ENCODE measurements at places on chromosomes 5 and 9.

DNA sequence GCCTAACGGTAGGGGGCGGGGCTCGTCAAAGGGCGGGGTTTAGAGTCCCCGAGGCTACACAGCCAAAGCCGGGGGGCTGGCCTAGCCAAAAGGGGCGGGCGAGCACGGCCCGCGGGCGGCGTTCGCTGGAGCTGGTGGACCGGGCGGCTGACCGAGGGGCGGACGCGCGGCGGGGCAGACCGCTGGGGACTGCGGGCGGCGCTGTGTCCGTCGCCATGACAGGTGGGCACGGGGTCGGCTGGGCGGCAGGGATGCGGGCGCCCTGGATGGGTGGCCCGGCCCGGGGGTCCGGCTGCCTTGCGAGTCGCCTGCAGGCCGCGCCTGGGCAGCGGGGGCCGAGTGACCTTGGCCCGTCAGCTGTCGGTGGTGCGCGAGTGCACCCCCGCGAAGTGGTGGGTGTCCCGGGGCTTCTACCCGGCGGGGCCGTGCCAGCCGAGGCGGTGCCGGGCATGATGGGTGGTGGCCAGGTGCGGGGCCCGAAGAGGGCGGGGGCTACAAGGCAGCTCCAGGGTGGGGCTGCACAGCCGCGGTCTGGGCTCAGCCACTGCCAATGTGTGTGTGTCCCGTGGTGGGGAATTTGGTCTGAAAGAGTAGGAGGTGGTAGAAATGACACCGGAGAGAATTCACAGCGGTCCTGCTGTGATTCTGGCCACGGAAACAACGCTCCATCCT lies at the start of gene CARD19:
Gene CARD19 (plus strand): TSS at position 87 of the 672 bp plus-strand sequence. CDS start 129 bp downstream, at position 216.
- DNase-seq, result no peak

DNA sequence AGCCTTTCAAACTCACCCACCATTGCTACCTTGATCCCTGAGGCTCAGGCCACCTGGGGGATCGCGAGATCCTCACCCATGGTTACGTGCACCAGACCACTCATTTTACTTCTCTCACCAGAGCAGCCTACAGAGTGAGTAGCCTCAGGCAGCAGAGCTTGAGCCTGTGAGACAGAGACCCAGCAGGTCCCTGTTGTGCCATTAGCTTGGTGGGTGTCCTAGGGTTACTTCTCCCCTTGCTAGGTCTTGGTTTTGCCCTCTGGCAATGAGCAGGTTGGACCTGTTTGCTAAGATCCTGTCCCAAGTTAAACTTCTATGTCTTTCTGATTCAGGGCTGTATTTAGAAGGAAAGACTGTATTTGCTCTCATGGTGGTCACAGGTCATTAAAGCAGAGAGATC lies 21.8 kb downstream of the WHRN start:
- no peak for DNase-seq

DNA sequence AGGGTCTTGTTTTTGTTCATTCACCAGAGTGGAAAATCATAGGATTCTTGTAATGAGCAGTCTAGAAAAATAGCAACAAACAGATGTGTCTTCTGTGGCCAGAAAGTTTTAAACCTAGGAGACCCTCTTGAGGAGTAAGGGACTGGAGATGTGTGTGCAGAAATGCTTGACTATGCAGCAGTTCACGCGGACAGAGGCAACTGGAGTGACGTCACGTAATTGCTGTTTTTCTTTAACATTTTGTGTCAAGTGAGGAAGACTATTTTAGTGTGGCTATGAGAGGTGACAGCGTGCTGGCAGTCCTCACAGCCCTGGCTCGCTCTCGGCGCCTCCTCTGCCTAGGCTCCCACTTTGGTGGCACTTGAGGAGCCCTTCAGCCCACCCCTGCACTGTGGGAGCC lies 163.1 kb upstream of the PTCH1 start:
- DNase-seq, result no peak

DNA sequence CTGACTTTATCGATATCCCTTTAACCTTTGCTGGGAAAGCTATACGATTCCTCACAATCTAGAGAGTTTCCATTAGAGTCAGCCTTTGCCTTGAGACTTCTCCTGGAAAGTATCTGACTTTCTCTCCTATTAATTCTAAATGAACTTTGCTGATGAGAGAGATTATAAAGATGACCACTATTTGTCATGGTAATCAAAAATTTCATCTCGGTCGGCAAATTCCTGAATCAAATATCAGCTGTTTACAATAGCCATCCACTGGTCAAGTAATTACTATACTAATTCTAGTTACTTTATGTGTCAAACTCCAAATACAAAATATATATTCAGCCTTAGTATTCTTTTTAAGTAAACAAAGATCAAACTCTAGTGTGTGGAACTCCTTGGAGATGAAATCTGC lies 164.4 kb upstream of the ITGA1 start:
- no peak for DNase-seq

- DNase-seq, result peak; percentile 77
Measured at GRCh38 chr9:18379073-18379811, 94.7 kb upstream of the ADAMTSL1 start.

GRCh38 chr5:161403996-161404395 lies 142.5 kb downstream of the GABRB2 start:
- DNase-seq, result no peak

DNA sequence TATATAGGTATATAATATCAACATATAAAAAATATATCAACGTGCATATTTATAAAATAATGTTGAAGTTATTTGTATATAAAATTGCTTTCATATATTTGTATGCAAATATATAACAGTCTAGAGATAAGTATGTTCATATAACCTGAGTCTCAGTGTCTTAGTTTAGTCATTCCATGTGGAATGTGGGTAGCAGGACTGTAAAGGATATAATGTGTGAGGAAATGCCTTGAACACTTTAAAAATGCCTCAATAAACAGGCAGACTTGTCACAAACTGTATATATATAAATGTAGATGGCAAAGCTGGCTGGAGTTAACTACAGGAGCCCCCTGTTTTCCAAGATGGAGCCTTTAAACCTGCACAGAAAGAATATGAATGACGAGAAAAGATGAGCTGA lies 48.4 kb downstream of the CCDC125 start:
- DNase-seq, result no peak

DNA sequence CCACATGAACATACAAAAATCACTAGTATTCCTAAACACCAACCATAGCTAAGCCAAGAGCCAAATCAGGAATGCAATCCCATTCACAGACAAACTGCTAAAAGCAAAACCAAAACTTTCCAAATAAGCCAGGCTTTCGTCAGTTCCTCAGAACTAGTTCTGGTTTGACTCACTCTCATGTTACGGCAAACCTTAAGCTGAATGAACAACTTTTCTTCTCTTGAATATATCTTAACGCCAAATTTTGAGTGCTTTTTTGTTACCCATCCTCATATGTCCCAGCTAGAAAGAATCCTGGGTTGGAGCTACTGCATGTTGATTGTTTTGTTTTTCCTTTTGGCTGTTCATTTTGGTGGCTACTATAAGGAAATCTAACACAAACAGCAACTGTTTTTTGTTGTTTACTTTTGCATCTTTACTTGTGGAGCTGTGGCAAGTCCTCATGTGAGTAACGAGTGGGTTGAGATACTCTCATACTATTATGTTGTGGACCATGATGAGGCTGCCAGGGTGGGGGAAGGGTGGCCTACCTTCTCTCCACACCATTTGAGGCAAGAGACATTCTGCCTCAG lies at the start of gene PDCD1LG2:
Gene PDCD1LG2 (plus strand): TSS at position 172 of the 572 bp plus-strand sequence. CDS start 12,016 bp downstream, outside the sequence.
- DNase-seq, result peak; percentile 65

GRCh38 chr5:43065387-43065947 lies 25.3 kb upstream of the ANXA2R start:
- DNase-seq, result no peak

- DNase-seq, result peak; percentile 70
Measured at GRCh38 chr5:137453483-137454080, 45.5 kb downstream of the SPOCK1 start.

- no peak for DNase-seq
Measured at GRCh38 chr5:172605466-172605865, 35.6 kb upstream of the NEURL1B start.

DNA sequence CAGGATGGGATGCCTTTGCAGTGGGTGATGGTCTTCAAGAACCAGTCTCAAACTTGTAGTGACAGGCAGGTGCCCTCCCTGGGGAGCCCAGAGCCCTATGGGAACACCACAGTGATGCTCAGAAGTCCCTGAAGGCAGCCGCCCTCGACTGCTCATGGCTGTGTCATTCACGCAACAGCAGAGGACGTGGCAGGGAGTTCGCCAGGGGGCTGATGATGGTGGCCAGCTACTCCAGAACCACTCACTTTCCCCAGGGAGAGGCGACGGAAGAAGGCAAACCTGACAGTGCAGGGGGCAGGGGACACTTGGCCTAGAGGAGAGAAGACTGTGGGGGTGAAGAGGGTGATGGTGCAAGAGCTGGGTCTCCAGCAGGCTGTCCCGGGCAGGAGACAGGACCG lies 4.0 kb downstream of the IL13 start:
- DNase-seq, result no peak

DNA sequence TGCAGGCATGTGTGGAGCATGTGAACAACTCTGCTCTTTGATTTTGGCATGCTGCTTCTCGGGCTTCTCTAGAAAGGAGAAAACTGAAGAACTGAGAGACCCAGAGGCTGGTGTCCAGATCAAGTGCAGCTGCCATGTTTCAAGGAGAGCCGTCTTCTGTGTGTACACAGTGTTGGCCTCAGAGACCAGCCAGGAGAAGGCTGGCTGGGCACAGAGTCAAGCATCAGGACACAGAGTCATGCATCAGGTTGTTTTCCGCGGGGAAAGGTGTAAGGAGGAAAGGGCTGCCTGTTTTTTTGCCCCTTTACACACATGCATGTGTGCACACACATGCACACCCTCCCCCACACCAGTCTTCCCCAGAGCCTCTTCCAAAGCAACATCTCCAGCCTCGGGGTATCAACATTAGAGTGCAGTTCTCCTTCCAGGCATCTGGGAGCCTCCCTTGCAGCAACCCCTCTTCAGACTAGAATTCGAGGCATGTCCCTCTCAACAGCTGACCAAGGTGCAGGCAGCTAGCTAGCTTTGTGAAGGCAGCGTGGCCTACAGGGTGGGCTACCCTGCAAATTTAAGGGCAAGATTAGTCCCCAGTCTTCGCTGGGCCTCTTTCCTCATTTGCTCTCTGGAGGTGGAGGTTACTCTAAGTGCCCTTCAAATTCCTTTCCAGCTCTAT lies 180.9 kb downstream of the AOPEP start:
- no peak for DNase-seq

DNA sequence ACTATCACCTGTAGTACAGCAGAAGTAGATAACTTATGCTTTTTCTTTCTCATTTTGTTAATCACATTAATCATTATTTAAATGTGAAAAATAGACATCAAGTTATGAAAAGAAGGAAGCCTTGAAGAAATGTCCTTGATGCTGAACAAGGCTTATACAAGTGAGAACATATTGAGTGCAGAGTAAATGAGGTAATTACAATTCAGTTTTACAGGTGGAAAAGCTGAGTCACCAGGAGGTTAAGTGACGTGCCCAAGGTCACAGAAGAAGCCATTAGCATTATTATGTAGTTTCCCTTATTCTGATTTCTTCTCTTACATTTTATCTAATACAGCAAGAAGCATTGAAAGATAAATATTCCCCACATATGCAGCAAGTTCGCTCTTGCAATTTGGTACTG lies 998.5 kb upstream of the CDH6 start:
- DNase-seq, result no peak

GRCh38 chr9:70506159-70506558 lies 91.7 kb upstream of the KLF9 start:
- no peak for DNase-seq

GRCh38 chr5:103111468-103111867 lies 8.5 kb downstream of the GIN1 start:
- DNase-seq, result no peak

- no peak for DNase-seq
Measured at GRCh38 chr5:125422342-125422741, 675.9 kb upstream of the ZNF608 start.

GRCh38 chr9:95280745-95281144 lies 36.8 kb downstream of the FANCC start:
- no peak for DNase-seq

DNA sequence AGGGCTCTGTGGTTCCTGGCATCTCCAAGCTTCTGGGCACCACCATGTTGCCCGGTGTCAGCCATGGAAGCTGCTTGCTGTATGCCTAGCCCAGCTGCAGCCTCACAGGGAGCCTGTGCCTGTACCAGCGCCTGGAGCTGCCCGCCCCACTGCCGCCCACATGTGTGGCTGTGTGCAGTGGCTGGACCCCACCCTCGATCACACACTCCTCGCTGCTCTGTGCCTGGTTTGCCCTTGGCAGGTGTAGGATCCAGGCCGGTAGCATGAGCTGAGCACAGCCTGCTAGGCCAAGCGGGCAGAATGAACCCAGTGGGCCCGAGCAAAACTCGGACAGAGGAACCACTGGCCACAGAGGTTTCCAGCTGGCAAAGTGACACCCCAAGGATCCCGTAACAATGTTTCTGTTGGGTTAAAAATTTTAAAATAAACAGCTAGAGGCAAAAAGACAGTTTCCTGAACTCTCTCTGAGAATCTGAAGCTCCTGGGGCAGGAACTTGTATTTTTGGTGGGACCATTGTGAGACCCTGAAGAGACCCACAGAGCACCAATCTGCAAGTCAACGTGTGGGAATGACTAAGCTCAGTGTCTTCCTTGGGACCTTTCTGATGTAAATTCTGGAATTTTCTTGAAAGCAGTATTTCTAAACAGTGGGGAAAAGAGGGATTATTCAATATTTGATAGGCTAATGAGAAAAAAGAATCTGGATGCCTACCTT lies 73.1 kb upstream of the CCDC112 start:
- DNase-seq, result no peak

GRCh38 chr9:120855827-120856670 lies 13.3 kb upstream of the PSMD5 start:
- DNase-seq, result no peak

- no peak for DNase-seq
Measured at GRCh38 chr9:136048560-136049411, 46.3 kb downstream of the NACC2 start.

DNA sequence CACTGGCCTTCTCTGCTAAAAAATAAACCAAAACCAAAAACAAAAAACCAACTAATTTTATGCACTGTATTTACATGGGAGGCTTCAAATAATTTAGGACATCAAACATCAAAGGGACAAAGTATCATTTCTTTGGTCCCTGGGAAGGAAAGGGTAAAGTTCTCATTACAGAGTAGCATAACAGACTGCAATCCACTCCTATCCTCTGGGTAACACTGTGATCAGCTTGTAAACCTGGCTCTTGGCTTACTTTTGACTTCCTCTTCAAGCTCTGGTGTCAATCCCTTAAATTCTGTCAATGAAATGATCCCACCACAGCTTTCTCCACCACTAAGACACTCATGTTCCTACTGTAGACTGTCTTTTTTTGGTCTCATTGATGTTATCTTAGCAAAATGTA lies 69.8 kb upstream of the VCAN start:
- no peak for DNase-seq

All from astrocyte of the cerebellum (primary cell).